ENCODE measurements at places on chromosomes 5 and 9. TPM values are rescaled to one million over a fixed set of nuclear protein-coding genes. Genes with fewer than 3 reads are reported as not detected.

GRCh38 chr5:16702964-16703363, 86.2 kb upstream of the RETREG1 start:
- no peak overlapping the region for H3K4me3 ChIP-seq
- H3K27ac ChIP-seq, result no peak overlapping the region
- H3K36me3 ChIP-seq, result peaks cover 22% of the 10 kb centered on the region
- no peaks in the 10 kb centered on the region for H3K4me1 ChIP-seq
- no peak for DNase-seq

DNA sequence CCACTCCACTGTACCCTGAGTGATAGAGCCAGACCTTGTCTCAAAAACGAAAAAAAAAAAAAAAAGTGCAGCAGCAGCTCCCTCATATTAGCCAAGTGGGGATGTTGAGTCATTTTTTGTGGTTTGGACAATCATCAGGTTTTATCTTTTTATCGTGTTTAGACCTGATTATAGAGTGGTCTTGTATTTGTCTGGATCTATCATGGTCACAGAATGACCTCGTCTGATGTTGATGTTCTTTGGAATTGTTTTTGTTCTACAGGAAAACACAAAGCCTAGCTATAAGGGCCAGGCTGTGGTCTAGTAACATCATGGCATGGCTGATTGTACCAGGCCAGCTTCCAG, 1.6 kb upstream of the FBXW11 start:
- no peak overlapping the region for H3K27ac ChIP-seq
- peaks cover 2% of the 10 kb centered on the region for H3K4me1 ChIP-seq
- H3K4me3 ChIP-seq, result no peak overlapping the region
- no peaks in the 10 kb centered on the region for H3K36me3 ChIP-seq

DNA sequence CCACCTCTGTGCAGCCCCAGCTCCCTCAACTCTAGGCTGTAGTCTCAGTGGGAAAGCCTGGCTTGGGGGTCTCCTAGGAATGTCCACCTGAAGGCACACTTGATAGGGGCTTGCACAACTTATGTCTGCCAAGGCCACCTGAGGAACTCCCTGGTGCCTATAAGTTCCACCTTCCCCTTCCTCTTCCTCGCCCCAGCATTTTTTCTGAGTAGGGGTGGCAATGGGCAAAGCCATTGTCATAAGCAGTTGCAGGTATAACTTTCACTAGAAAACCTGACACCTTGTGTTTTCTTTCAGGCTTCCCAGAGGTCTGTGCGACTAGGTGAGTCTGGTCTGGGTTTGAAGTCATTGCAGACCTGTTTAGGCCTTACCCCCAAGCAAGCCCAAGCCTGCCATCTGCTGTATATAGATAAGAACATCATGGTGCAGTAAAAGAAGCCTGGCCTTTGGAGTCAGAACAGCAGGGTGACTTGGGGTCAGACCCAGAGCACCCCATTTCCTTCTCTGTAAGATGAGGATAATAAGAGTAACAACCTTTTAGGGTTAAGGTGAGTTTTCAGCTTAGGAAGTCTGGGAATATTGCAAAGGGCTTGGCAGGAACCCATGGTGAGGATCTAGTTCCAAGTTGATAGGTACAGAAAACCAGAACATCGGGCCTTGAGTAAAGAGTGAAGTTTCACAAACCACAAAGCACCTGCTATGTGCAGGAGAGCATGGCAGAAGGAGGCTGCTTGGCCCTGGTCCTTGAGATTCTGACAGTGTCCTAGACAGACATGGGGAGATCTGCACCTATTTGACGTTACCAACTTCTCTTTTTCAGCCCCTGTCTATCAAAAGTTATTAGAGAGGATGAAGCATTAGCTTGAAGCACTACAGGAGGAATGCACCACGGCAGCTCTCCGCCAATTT, 33.8 kb downstream of the TGFBI start:
- H3K27me3 ChIP-seq, result no peaks in the 10 kb centered on the region
- peaks cover 9% of the 10 kb centered on the region for H3K4me1 ChIP-seq
- peak; percentile 44 for DNase-seq
- no peak overlapping the region for H3K27ac ChIP-seq

GRCh38 chr9:18438951-18439350, 35.0 kb upstream of the ADAMTSL1 start:
- H3K4me3 ChIP-seq, result peak overlapping the region; percentile 20
- no peaks in the 10 kb centered on the region for H3K36me3 ChIP-seq

DNA sequence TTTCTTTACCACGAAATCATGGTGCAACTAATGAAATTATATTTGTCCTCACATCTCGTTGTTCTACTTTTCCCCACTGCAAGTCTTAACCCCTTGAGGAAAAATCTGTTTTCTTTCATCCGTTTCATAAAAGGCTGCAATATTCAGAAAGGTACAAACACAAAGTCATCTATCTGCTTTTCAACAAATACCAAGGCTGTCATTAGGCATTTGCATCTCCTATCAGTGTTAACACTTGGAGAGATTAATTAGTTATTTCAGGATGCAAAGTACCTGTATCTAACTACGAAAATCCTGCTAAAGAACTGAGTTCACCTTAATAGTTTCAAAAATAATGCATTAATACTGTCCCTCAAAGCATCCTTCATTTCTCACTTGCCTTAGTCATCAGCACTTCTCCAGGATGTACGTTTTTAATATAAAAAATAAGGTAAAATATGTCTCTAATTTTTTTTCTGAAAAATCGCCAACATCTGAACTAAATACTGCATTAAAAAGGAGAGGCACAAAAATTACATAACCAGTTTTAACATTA, 1.8 kb downstream of the ARRDC3 start:
- no peaks in the 10 kb centered on the region for H3K27me3 ChIP-seq
- peaks cover 4% of the 10 kb centered on the region for H3K4me1 ChIP-seq
- peaks cover 3% of the 10 kb centered on the region for H3K36me3 ChIP-seq
- DNase-seq, result no peak
- H3K4me3 ChIP-seq, result peak overlapping the region; percentile 100

DNA sequence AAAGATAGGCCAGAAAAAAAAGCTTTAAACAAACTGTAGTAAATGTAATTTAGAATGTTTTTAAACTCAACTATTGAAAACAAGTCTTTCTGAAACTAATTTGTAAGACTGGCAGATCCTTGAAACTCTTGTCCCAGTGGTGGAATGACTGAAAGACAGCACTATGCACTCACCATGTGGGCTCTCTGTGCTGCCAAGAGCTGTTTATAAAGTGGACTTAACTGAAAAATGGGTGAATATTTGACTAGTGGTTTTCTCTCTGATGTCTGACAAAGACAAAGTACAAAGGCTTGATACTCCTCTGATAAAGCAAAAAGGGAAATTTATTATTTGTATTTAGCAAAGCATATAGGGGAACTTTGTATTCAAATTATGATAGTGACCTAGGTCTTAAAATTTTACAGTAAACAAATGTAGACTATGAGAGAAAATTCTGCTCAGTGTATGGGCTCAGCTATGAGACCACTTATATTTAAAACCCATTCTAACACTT, 635.4 kb downstream of the NR2F1-AS1 start:
- H3K4me1 ChIP-seq, result no peaks in the 10 kb centered on the region
- H3K27ac ChIP-seq, result peak overlapping the region; percentile 19
- H3K36me3 ChIP-seq, result no peaks in the 10 kb centered on the region
- DNase-seq, result peak; percentile 31
- H3K4me3 ChIP-seq, result no peak overlapping the region

DNA sequence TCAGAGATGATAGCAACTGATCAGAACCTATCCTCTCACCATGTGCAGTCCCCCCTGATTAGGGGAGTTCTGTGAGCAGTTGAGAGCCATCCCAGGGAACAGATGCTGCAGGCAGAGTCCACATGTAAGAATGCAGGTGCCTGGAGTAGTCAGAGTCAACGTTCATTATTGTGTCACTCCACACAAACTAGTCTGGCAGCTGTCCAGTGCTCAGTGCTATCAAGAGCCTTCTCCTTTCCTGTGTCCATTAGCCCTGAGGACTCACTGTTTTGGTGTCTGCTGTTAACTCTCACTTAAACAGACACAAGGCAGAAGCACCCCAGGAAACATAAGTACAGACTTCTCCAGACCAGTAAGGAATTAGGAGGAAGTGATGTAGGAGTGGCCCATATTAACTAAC, 2.5 kb downstream of the SH3TC2 start:
- H3K4me1 ChIP-seq, result peaks cover 13% of the 10 kb centered on the region
- H3K36me3 ChIP-seq, result no peaks in the 10 kb centered on the region
- H3K27me3 ChIP-seq, result no peaks in the 10 kb centered on the region
- no peak overlapping the region for H3K27ac ChIP-seq

DNA sequence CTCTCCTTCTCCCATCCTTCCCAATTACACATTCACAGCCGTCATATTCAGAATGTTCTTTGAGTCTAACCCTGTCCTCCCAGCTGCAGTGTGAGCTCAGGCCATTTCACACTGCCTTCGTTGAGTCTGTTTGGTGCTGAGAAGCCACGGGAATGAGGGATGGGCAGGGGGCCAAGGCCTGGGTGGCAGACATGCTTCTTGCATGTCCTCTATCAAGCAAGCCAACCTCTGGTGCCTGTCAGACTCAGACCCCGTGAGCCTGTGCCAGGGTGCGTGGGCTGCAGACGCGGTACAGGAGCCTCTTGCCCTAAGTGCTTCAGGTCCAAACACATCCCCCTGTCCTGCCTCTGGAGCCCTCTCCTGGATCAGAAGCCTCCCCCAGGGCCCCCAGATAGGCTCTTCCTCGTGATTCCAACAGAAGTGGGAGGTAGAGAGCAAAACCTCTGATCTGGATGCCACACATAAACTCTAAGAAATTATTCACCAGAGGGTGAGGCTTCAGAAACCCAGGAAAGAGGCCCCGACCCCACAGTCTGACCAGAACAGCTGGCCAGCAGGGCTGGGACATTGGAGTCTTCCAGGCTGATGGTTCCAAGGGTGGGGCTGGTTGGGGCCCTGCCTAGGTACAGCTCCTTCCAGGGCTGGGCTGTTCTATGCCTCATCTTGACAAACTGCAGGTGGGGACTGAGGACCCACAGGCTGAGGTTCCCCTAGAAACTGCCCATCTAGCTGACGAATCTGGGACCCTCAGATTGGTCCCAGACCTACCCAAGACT, 46.7 kb upstream of the CDKN2AIPNL start:
- H3K27ac ChIP-seq, result no peak overlapping the region
- no peaks in the 10 kb centered on the region for H3K27me3 ChIP-seq
- DNase-seq, result peak; percentile 75

GRCh38 chr5:150846654-150847333, 473 bp downstream of the IRGM start:
- H3K4me3 ChIP-seq, result no peak overlapping the region
- H3K4me1 ChIP-seq, result no peaks in the 10 kb centered on the region
- H3K27ac ChIP-seq, result no peak overlapping the region
- H3K27me3 ChIP-seq, result no peaks in the 10 kb centered on the region
- no peaks in the 10 kb centered on the region for H3K36me3 ChIP-seq

The ARL14EPL gene
- total RNA-seq, result not detected

The MEIKIN gene
- total RNA-seq, result not detected

The SPINK13 gene
- not detected for total RNA-seq

The SCGB3A2 gene
- not detected for total RNA-seq

DNA sequence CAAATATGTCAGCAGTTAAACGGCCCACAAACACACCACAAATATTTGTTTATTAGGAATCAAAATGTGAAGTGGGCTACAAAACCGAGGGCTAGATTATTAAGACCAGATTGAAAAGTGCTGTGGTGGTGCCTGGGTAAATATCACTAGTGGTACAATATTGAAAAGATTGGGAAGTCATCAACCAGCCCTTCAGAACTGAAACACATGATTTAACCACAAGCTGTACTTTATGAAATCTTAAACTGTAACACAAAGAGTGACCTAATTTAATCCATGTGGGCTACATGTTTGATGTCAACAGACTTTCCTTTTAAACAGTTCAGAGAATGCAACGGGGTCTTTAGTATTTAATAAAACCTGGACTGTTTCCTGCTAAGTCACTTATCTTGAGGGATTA, 182.3 kb downstream of the SPATA31D1 start:
- no peaks in the 10 kb centered on the region for H3K27me3 ChIP-seq
- DNase-seq, result peak; percentile 18
- no peak overlapping the region for H3K27ac ChIP-seq
- no peaks in the 10 kb centered on the region for H3K4me1 ChIP-seq
- no peak overlapping the region for H3K4me3 ChIP-seq

- no peaks in the 10 kb centered on the region for H3K27me3 ChIP-seq
- peak; percentile 50 for DNase-seq
- no peak overlapping the region for H3K27ac ChIP-seq
- H3K4me3 ChIP-seq, result no peak overlapping the region
Observed at GRCh38 chr9:22645893-22646292, 199.3 kb downstream of the DMRTA1 start.

- H3K4me3 ChIP-seq, result no peak overlapping the region
- no peak overlapping the region for H3K27ac ChIP-seq
- H3K27me3 ChIP-seq, result no peaks in the 10 kb centered on the region
Observed at GRCh38 chr9:69385581-69386033, 60.6 kb downstream of the ENTREP1 start.

- no peak for DNase-seq
- H3K36me3 ChIP-seq, result no peaks in the 10 kb centered on the region
Observed at GRCh38 chr5:36679221-36679989, 73.0 kb downstream of the SLC1A3 start.

DNA sequence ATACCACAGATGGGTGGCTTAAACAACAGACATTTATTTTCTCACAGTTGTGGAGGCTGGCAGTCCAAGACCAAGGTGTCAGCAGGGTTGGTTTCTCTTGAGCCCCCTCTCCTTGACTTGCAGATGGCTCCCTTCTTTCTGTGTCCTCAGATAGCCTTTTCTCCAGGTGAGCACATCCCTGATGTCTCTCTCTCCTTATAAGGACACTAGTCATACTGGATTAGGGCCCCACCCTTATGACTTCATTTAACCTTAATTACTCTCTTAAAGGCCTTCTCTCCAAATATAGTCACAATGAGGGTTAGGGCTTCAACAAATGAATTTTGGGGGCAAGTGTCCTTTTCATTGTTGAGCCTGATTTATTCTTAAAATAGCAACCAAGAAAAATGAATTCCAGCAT, 14.7 kb downstream of the PTGER4 start:
- no peaks in the 10 kb centered on the region for H3K27me3 ChIP-seq
- no peak overlapping the region for H3K4me3 ChIP-seq
- H3K36me3 ChIP-seq, result peaks cover 2% of the 10 kb centered on the region
- peaks cover 5% of the 10 kb centered on the region for H3K4me1 ChIP-seq
- H3K27ac ChIP-seq, result no peak overlapping the region
- DNase-seq, result no peak

GRCh38 chr5:17398431-17398830, 99.6 kb upstream of the TAF11L2 start:
- no peak overlapping the region for H3K27ac ChIP-seq
- H3K4me1 ChIP-seq, result peaks cover 9% of the 10 kb centered on the region
- no peaks in the 10 kb centered on the region for H3K27me3 ChIP-seq
- no peaks in the 10 kb centered on the region for H3K36me3 ChIP-seq

The IFNK gene
- total RNA-seq, result not detected

DNA sequence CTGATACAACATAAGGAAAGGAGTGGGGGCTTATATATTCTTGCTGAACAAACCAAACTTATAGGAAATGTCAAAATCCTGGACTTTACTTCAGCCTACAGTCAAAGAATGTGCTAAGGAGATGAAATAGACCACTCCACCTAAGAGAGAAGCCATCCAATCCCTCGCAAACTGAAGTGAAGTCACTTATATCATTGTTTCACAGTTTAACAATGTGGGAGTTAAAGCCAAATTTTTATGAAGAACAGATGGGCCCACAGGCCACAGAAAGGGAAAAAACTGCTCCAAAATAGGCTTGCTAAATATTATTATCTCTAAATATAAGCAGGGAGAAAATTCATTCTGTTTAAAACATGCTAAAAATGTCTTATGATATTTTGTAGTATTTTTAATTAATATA, 233.3 kb downstream of the GAS1 start:
- H3K27ac ChIP-seq, result peak overlapping the region; percentile 24
- H3K4me1 ChIP-seq, result peaks cover 4% of the 10 kb centered on the region
- H3K36me3 ChIP-seq, result no peaks in the 10 kb centered on the region
- peak; percentile 47 for DNase-seq
- H3K27me3 ChIP-seq, result no peaks in the 10 kb centered on the region
- no peak overlapping the region for H3K4me3 ChIP-seq

The MARCOL gene
- not detected for total RNA-seq
